ENCODE measurements at places on chromosomes 12 and 14.

- DNase-seq: no peak
Observed at GRCh38 chr14:81273961-81274575, 53.3 kb upstream of the GTF2A1 start.

DNA sequence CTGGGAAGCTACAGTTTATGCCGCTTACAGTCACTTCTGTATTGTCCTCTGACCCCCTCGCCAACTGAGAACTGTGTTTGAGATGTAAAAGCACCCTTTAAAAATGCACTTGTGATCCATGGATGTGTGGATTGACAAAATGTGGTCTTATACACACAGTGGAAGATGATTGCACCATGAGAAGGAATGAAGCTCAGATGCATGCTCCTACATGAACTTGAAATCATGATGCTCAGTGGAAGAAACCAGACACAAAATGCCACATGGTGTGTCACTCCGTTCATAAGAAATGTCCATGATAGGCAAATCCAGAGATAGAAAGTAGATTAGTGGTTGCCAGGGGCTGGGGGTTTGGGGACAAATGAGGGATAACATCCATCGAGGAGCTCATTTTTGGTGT is 58.0 kb downstream of the PITPNM2 start:
- no peak for DNase-seq

GRCh38 chr12:92560713-92561542 is 141.9 kb upstream of the PLEKHG7 start:
- no peak for DNase-seq

GRCh38 chr12:11014234-11014633 is 8.2 kb downstream of the TAS2R19 start:
- no peak for DNase-seq

DNA sequence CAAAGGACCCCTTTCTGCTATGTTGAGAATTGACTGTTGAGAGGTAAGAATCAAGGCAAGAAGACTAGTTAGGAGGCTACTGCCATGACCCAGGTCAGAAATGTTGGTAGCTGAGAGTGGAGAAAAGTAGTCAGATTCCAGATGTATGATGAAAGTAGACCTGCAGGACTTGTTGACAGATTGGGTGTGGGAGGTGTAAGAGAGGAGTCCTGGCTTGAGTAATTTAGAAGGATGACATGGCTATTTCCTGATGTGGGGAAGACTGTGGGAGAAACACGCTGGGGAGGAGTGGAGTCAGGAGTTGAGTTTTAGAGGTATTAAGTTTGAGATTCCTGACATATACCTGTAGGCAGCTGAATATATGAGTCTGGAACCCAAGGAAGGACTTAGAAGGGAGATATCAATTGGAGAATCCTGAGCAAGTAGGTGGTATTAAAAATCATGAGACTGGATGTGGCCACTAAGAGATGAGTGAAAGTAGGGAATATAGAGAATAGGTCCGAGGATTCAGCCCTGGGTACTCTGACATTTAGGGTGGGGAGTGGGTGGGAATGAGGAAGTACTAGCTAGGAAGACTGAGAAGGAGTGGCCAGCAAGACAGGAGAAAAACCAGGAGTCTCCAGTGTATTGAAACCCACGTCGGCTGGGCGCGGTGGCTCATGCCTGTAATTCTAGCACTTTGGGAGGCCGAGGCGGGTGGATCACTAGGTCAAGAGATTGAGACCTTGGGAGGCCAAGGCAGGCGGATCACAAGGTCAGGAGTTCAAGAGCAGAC is 12.6 kb upstream of the DDX47 start:
- no peak for DNase-seq

GRCh38 chr12:92462049-92462448 is 240.7 kb upstream of the PLEKHG7 start:
- DNase-seq: no peak

DNA sequence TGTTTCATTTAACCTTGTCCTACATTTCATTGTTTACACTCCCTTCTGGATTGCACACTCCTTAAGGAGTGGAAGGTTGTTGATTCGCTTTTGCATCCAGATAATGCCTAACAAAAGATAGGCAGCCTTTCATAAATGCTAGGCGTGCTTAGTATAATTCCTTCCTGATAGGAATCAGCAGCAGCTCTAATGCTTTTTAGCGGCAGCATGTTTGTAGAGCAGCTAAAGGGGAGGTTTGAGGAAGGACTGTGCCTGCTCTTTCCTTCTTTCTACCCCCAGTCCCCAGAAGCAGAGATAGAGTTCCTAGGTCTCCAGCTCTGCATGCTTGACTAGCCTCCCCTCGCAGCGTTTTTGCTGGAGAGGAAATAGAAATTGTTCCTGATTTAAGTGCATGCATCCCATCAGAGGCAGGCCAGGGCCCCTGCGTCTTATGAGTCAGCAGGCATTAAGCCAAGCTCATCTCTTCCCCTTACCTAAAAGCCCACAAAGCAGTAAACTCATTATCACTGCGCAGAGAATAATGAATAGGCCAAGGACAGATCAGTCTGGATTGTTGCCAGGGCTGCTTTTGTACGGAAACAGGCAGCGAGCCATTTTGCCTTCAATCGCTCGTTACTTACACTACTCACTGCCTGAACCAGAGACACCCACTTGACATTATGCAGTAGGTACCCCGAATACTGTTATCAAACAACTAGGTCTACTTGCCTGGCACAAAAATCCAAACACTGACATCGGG is 14.0 kb upstream of the TBPL2 start:
- DNase-seq: peak; percentile 61

DNA sequence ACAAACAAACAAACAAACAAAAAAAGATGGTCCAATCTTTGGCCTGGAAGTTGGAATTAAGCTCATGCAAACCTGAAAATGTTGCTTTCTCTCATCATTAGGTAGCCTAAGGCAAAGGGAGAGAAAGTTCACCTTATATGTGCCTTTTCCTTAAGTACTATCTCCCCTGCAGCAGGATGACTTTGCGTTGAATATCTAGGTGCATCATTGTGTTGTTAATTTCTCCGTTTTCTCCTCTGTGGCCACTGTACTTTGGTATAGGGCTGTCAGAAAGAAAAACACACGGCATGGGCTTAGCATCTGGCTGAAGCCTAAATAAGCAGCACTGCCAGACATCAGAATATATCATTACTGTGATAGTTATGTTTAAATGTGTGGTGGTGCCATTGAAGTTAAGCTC is 345.5 kb downstream of the BCAT1 start:
- DNase-seq: no peak

GRCh38 chr12:84159260-84159659 is 753.3 kb downstream of the SLC6A15 start:
- no peak for DNase-seq

- DNase-seq: no peak
Observed at GRCh38 chr12:26869104-26869494, 36.1 kb upstream of the ITPR2 start.

DNA sequence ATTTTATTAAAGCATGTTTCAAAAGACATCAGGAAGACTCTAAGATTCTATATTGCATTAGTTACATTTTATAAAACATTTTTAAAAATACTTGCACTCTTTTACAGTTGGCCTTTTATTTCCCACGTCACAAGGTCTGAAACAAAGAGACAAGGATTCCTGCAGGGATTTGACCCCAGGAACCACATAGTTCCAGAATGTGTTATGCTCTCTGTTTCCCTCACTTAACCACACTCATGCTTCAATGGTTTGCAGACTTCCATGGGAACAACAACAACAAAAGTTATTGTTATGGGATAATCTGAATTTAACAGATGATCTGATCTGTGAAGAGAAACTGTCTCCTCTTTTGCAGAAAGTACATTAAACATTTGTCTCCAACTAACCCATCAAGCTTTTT is 104.3 kb upstream of the PPFIA2 start:
- DNase-seq: no peak

- no peak for DNase-seq
Observed at GRCh38 chr12:42631513-42631912, 42.0 kb upstream of the PRICKLE1 start.

DNA sequence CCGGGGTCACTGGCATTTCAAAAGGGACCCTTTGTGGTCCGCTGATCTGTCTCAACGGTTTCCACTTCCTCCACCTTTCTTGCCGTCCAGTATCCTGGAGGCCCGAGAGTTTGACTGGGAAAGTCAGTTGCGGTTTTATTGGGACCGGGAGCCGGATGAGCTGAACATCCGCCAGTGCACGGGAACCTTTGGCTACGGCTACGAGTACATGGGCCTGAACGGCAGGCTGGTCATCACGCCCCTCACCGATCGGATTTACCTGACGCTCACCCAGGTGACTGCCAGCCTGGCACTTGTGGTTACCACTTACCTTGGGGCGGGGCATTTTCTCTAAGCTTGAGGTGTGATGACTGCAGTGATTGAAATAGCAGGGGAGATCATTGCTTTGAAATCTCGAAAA is 83.8 kb downstream of the DNAH10 start:
- DNase-seq: no peak

DNA sequence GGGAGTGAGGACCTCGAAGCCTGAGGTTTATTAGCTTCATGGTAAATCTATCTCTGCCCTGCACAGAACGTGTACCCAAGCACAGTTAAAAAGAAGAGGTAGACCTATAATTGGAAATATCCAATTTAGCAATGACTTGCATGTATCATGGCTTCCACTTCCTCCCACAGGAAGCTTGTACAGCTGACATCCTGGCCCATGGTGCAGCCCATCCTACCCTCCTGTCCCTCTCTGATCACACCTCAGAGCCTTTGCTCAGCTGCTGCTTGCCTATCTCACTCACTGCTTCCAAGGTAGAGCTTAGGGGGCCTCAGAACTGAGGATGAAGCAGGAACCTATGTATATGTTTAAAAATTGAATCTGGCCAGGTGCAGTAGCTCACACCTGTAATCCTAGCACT is 4.3 kb upstream of the BCDIN3D start:
- DNase-seq: no peak

GRCh38 chr14:97832776-97833175 is 1035.6 kb downstream of the VRK1 start:
- no peak for DNase-seq

- DNase-seq: no peak
Observed at GRCh38 chr14:32412103-32412502, 83.0 kb downstream of the AKAP6 start.

DNA sequence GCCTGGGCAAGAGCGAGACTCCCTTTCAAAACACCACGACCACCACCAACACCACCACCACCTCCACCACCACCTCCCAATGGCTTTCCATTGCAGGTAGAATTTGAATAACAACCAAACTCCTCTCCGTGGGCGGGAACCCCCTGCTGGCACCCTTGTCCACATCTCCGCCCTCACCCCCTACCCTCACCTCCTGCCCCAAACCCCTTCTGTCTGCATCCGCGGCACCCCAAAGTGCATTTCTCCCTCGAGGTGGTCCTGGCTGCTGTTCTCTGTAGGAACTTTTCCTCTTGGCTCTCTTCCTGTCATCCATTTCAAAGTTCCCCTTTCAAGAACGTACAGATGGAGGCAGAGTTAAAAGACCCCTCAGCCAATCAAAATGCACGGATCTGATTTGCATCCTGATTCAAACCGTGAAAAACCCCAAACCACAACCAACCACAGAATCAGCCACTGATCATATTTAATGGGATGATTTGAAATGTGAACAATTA is 3.8 kb downstream of the SDSL start:
- no peak for DNase-seq

- no peak for DNase-seq
Observed at GRCh38 chr14:101552786-101553231, 8.5 kb upstream of the DIO3 start.

GRCh38 chr14:68624541-68625220 is 168.2 kb downstream of the ZFP36L1 start:
- DNase-seq: no peak

GRCh38 chr12:120546050-120546386 is 11.9 kb downstream of the RNF10 start:
- DNase-seq: no peak

DNA sequence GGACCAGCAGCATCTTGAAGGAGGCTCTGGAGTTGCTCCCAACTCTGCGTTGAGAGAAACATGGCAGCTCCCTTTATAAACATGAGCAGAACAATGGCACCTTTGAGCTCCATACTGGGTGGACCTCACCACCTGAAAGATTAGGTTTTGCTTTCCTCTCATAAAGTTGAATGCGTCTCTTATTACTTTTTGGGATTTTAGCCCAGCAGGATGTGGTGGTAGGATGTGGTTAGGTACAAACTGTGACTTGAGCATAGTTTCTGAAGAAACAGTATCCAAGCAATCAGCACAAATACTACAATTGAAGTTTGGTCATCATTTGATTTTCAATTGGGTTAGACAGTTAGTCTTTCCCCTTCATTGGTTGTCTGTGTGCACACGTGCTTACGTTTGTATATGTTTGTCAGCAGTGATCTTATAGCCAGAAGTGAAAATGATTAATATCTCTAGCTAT is at the start of gene PRR4:
Gene PRR4, minus strand, starts transcription at position 51 of the 454 bp plus-strand sequence. Its CDS starts 38 bp downstream, at position 13.
- DNase-seq: no peak
